ENCODE measurements at places on chromosomes 1 and 21.

- no peak for DNase-seq
Measured at GRCh38 chr1:3542676-3543075, 68.6 kb downstream of the MEGF6 start.

DNA sequence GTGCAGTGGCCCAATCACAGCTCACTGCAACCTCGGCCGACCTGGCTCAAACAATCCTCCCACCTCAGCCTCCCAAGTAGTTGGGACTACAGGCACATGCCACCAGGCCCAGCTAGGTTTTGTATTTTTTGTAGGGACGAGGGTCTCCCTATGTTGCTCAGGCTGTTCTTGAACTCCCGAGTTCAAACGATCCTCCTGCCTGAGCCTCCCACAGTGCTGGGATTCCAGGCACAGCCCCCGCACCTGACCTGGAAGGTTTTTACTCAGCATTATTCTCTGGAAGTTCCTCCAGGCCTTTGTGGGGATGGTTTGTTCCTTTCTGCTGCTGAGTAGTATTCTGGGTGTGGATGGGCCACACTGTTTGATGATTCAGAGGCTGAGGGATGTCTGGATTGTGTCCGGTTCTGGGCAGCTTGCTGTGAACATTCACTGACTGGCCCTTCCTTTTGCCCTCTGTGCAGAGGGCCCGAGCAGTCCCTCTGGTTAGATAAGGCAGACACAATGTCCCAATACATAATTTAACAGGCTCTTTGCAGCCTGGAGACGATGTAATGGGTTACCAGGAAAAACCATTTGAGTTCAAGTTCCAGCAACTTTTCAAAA, 6.0 kb upstream of the TRAPPC10 start:
- DNase-seq: no peak

- DNase-seq: no peak
Measured at GRCh38 chr1:240917976-240918375, 306.0 kb upstream of the GREM2 start.

- no peak for DNase-seq
Measured at GRCh38 chr1:39590546-39590945, 14.0 kb upstream of the PABPC4 start.

DNA sequence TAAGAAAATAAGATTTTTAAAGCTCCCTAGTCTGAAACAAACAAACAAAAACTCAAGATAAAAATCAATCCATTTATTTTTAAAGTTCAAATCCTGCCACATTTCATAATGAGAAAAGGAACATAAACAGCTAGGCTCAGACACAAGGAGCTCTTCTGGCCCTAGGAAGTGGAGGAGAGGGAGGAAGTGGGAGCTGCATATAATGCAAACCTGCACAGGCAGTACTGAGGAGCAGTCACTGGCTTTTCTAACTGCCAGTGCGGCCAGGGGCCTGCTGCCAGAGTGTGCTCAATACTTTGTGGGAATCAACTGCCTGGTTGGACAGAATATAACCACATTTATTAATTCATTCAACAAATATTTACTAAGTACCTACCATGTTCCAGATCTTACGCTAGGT, 139.8 kb upstream of the SPATA6 start:
- DNase-seq: no peak

- no peak for DNase-seq
Measured at GRCh38 chr1:46522184-46522968, 29.1 kb downstream of the KNCN start.

- DNase-seq: no peak
Measured at GRCh38 chr1:119737040-119737682, 25.4 kb downstream of the PHGDH start.
